Activated CD4-positive, alpha-beta T cell treated with anti-CD3 and anti-CD28 coated beads, Interleukin-2, amount 50 U/mL, for 4 hours (primary cell): ENCODE measurements at places on chromosomes 13 and 19.

DNA sequence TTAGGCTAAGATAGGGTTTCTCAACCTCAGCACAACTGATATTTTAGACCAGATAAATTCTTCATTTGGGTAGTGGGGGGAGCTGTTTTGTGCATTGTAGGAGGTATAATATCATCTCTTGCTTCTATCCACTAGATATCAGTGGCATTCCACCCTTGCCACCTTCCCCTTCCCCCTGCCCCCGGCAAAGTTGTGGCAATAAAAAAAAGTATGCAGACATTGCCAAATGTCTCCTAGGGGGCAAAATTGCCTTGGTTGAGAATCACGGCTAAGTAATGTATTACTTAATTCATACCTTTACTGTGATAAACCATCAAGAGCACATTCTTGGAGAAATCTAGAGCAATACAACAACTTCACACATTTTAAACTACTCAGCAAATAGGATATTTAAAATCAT is 51.4 kb downstream of the UBL3 start:
- no peak for DNase-seq

DNA sequence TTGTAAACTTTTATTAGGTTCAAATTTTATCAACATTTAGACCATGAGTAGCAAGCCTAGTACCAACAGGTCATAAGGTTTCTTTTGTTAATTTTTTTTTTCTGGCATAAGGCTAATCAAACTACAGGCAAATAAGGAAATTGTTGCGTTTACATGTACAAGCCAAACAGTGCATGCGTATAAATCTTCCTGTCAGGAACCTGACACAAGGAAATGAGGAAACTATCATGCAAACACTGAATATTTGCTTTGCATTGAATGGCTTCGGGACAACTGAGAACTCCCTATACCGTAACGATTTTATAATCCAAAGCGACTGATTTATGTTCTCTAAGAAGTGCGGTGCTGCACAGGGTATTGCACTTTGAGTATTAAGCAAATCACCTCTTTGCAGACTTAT is 133.0 kb upstream of the TRPC4 start:
- no peak for DNase-seq

DNA sequence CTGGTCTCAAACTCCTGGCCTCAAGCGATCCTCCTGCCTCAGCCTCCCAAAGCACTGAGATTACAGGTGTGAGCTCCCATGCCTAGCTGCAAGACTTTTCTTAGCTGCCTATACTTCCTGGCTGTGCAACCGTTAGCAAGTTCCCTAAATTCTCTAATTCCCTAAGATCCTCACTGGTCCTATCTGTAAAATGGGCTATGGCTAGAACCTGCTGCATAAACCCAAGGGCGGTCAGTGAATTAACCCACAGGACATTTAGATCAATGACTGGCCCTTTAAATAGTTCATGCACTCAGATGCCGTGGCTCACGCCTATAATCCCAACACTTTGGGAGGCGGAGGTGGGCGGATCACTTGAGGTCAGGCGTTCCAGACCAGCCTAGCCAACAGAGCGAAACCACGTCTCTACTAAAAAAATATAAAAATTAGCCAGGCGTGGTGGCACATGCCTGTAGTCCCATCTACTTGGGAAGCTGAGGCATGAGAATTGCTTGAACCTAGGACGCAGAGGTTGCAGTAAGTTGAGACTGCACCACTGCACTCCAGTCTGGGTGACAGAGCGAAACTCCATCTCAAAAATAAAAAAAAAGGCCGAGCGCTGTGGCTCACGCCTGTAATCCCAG is 4.1 kb upstream of the C19orf53 start:
- DNase-seq: no peak

GRCh38 chr19:8461376-8461775 is 16.6 kb downstream of the HNRNPM start:
- no peak for DNase-seq

GRCh38 chr13:87052731-87053130 is 618.4 kb upstream of the SLITRK5 start:
- DNase-seq: no peak

DNA sequence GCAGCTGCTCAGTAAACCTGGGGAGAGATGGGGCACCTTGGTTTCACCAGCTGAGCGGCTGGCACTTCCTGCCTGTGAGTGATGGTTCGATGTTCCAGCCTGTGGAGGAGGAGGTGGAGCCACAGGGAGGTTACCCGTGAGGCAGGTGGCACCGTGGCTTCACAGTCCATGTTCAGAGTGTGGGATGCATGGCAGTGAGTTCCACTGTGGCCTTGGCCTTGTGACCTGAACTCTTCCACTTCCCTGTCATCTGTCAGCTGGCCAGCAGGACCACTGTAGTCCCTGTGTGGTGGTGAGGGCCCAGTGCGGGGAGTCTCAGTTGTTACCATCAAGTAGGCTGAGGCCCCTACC is 16.9 kb downstream of the SMARCA4 start:
- no peak for DNase-seq

GRCh38 chr19:51754770-51755169 is 3.1 kb upstream of the FPR1 start:
- no peak for DNase-seq

GRCh38 chr13:92451060-92451459 is 775.5 kb upstream of the GPC6 start:
- no peak for DNase-seq

GRCh38 chr19:33273065-33273736 is 29.1 kb downstream of the CEBPA start:
- DNase-seq: no peak

GRCh38 chr13:52739468-52740071 is at the start of gene CNMD:
Gene CNMD (minus strand): TSS chr13:52739820. CDS start chr13:52739701, 119 bp downstream.
- DNase-seq: no peak

DNA sequence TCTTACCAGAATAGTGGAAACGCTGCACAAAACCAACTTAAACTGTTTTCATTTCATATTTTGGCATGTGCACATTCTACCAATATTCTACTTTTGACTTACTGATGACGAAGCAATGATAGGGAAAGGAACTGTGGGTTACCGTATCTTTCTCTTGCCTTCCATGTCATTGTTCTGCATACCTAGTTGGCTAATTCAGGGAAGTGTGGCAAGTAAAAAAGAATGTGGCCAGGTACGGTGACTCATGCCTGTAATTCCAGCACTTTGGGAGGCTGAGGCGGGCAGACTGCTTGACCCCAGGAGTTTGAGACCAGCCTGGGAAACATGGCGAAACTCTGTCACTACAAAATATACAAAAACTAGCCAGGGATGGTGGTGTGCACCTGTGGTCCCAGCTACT is 108.2 kb downstream of the SIPA1L3 start:
- no peak for DNase-seq

DNA sequence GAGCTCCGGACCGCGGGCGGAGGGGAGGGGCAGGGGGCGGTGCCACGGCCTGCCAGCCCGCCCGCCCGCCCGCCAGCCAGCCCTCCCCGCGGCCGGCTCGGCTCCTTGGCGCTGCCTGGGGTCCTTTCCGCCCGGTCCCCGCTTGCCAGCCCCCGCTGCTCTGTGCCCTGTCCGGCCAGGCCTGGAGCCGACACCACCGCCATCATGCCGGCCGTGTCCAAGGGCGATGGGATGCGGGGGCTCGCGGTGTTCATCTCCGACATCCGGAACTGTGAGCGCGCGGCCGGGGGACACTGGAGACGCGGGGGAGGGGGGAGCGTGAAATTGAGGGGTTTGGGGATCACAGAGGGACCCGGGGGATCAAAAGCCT is at the start of gene AP2A1:
Gene AP2A1 (plus strand): TSS at position 72 of the 370 bp plus-strand sequence. CDS start 133 bp downstream, at position 205.
- DNase-seq: no peak

- no peak for DNase-seq
These were observed 26.3 kb downstream of the TMEM255B start for GRCh38 chr13:113785051-113786010.

DNA sequence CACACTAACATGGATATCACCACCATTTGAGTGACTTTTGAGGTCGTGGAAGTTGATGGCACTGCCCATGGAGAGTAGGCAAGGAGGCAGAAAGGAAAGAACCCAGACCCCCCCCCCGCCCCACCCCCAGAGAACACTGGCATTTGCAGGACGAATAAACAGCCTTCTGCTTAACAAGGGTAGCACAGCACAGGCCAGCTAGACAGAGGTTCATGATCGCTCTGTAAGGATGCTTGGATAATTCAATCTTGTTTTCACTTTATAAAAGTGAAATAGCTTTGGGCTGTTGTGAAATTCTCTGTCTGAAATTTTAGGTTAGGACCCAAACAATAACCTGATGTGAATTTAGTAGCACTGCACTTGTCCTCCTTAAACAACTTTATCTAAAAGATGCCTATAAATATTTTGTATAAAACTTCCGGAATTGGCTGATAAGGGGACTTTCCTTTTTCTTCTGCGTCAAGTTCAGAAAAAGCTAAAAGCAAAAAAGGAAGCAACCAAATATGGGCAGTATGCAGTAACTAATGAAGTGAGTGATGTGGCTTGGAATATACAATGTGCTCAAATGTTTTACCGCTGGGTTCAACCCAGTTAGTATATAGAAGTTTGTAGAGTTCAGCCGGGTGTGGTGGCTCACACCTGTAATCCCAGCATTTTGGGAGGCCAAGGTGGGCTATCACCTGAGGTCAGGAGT is 163.7 kb downstream of the SHISA2 start:
- DNase-seq: no peak

GRCh38 chr19:8589177-8589714 is 12.0 kb upstream of the MYO1F start:
- no peak for DNase-seq

GRCh38 chr19:42563352-42564210 is 31.1 kb downstream of the CEACAM8 start:
- no peak for DNase-seq

GRCh38 chr19:40411958-40412499 is 1.1 kb downstream of the PRX start:
- DNase-seq: no peak

- no peak for DNase-seq
These were observed 2532.4 kb upstream of the PCDH20 start for GRCh38 chr13:63948045-63948444.

GRCh38 chr13:84737661-84738060 is 855.4 kb upstream of the SLITRK1 start:
- no peak for DNase-seq

GRCh38 chr13:35700671-35701070 is 224.2 kb upstream of the MAB21L1 start:
- no peak for DNase-seq

DNA sequence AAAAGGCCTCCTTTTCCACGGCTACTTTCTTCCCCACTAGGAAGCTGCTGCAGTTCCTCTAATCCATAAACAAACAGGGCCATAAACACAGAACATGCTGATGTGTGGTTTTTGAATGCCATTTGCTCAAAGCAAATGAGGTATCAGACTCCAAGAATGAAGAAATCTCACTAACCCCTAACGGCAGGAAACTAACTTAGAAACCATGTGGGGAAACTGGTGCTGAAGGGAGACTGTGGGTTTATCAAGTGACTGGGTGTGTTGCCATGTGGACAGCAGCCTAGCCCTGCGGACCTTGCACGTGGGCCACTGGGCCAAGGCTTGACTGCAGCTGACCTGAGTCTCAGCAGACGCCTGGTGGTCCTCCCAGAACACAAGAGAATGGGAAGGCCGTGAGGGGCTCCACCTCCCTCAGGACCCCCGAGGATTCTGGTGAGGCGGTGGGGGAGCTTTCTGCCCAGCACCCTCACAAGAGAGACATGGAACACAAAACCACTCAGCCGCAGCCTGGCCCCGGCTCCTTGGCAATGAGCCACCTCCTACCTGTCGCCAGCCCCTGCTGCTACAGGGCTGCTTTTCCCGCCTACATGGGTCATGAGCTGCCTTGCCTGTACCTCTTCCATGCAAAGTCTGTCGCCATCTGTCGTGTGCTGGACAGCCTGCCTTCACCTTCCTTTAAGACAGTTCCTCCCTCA is 10.6 kb downstream of the SLC15A1 start:
- DNase-seq: no peak

DNA sequence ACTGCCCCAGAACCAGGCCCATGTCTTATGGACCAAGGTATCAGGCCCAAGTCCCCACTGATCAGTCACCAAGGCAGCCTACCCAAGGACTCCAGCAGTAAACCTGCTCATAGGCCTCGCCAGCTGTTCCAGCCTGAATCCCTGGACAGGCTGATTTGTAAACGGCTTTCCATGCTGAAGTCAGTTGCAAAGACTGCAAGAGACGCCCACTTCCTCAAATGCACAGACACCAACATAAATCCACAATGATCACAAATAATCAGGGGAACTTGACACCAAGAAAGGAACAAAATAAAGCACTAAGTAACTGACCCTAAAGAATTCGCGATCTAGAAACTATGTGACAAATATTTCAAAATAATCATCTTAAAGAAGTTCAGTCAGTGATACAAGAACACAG is 75.2 kb downstream of the RXFP2 start:
- DNase-seq: no peak

- no peak for DNase-seq
These were observed 338.4 kb downstream of the PCDH17 start for GRCh38 chr13:57969951-57970350.

GRCh38 chr13:113836768-113837559 is 26.9 kb downstream of the GAS6 start:
- no peak for DNase-seq

GRCh38 chr13:72983085-72983768 is 75.6 kb upstream of the KLF5 start:
- DNase-seq: no peak

DNA sequence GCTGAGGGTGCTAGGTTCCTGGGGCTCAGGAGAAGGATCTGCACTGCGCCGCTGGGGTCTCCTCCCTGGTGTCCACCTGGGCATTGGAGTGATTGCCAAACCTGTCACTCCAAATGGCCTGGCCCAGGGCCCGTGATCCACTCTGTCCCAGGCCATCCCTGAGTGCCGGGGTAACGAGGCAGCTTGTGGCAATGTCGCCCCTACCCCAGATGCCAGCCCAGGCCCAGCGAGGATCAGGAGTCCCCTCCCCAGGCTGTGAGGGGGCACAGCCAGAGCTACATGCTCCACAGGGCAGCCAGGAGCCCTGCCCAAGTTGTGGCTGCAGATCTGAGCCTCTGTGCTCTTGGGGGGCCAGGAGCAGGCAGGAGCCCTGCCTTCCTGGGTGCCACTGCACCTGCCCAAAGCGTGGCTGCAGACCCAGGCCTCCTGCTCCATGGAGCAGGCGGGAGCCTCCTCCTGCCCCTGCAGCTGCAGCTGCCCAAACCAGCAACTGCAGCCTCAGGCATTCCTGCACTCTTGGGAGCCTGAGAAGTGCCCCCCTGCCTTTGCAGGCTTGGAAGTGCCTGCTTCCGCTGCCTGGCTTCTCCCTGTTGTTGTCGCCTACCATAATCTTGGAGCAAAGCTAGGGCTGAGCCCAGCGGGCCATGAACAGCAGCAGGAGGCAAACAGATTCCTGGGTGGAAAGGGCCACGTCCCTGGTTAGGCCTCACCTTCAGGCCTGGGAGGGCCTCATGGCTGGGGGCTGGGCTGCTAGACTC is 4.6 kb downstream of the IGFL4 start:
- no peak for DNase-seq
